ENCODE measurements at places on chromosomes 1 and 21. TPM values are rescaled to one million over a fixed set of nuclear protein-coding genes. Genes with fewer than 3 reads are reported as not detected.

HAPLN2 gene
- total RNA-seq: 19.0 TPM

DNA sequence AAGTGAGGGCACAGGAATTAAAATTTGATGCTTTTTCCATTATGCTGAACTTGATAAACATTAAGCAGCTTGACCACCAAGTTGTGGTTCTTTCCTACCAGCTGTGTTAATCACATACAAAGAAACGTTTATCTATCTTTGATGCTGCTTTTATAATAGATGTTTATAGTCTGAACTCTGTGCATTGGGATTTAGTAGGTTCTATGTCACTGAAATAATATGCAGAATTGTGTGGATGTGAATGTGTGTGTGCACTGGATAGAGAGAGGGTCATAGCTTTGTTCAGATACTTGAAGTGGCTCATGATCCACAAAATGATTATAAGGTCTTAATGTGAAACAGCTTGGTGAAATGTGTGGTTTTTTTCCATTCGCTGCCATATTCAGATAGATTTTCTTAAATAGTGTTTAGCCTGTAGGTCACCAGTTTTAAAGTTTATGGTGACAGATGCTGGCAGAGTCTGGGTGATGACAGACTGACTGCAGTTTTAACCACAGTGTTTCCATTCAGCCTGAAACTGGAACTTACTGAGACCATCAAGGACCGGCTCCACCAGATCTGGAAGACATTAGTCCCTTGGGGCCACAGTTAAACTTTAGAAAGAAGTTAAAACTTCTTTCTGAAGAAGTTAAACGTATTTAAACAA is 10.2 kb downstream of the DDI2 start:
- no peak for DNase-seq

DNA sequence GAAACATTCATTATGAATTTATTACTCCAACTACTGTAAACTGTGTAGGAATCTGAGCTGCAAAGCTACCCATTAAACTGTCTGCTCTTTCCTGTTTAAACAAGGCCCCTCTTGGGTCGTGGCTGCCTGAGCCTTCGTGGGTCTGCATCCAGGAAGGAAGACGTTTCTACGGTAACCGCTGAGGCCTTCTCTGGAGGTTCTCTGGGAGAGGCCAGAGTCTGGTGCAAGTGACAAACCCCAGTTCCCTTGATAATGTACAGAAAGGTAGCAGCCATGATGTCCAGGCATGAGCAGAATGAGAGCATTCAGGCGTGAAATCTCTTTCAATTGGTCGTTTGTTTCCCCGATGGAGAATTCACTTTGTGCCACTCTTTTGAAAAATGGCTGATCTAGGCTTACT is 350.2 kb downstream of the PLPP3 start:
- DNase-seq: no peak

DNA sequence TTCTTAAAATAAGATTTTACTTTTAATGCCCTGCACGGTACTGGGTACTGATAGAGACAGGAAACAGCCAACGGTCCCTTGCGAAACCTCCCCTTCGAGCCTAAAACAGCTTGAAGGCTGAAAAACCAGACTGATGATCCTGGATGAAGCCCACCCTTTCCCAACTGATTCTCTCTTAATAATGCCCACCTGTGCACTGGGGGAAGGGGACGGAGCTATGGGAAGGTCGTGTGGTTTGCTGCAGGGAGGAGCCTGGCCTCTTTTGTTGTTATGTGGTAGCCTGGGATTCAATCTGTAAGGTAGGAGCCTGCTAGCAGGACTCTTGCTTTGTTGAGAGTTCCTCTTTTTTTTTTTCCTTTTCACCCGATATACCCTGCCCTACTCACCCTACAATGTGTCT is 25.6 kb downstream of the SAMSN1 start:
- peak; percentile 5 for DNase-seq

GBP6 gene
- total RNA-seq: not detected

DYNLT5 gene
- 13.2 TPM for total RNA-seq

- DNase-seq: no peak
Observed at GRCh38 chr1:40423264-40423642, 27.0 kb upstream of the ZFP69B start.

AMIGO1 gene
- 11.2 TPM for total RNA-seq

KCNQ4 gene
- total RNA-seq: 3.7 TPM

GRCh38 chr21:43727519-43728153 is 8.7 kb downstream of the PDXK start:
- DNase-seq: no peak

DNA sequence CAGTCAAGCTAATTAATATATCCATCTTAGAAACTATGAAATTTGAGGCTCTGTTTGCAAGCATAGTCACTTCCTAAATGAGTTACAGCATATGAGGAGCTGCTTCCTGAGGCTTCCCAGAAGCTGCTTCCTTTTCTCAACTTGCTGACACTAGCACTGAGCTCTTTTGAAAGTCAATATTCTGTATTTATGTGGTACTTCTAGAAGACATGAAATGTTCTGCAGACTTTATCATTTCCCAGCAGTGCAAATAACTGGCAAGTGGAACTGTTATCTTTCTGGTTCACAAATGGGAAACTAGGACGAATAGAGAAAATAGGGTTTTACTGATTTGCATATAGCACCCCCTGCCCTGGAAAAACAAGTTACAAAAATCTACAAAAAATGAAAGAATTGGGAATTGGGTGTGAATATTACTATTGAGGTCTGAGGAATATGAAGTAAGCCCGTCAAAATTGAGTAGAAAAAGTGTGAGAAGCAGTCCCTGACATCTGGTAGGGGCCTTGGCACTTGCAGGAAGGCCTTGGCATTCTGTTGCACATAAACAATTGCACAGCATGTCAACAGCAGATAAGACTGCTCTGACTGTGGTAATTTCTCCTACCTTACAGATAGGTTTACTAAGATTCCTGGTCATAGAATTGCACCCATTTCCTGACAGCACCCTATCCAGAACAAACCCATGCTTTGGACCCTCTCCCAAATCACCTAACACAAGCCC is 7.1 kb downstream of the GIPC2 start:
- DNase-seq: no peak

- no peak for DNase-seq
Observed at GRCh38 chr1:32318127-32318869, 17.7 kb downstream of the MARCKSL1 start.

DNA sequence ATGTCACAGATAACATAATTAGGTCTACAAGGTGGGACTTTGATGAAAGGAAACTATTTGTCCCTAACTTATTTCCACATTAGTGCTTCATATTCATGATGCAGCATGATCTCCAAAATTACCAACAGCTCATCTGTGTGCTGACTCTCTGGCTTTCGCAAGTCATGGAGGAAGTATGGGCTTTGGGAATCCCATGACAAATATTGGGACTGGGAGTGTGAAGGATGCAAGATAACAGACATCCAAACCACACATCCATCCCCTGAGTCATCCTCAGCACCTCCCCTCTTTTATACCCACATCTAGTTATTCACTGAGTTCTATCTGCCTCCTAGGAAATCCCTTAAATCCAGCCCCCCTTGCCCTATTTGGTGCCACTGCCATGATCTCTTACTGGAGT is 102.8 kb upstream of the COL24A1 start:
- peak; percentile 48 for DNase-seq

COL8A2 gene
- total RNA-seq: 0.11 TPM

GRCh38 chr1:1609822-1610485 is 5.3 kb upstream of the MIB2 start:
- DNase-seq: no peak

- DNase-seq: peak; percentile 26
Observed at GRCh38 chr1:216815260-216816131, 92.3 kb upstream of the ESRRG start.

- no peak for DNase-seq
Observed at GRCh38 chr1:110961902-110962301, 1.8 kb downstream of the LRIF1 start.

CHIA gene
- total RNA-seq: not detected

OR2G6 gene
- not detected for total RNA-seq

- no peak for DNase-seq
Observed at GRCh38 chr21:44901391-44902074, 19.2 kb downstream of the ITGB2 start.

GRCh38 chr1:235933017-235933765 is 66.5 kb upstream of the LYST start:
- no peak for DNase-seq

GRCh38 chr1:65688848-65689247 is 103.8 kb upstream of the PDE4B start:
- peak; percentile 38 for DNase-seq

GRCh38 chr1:150610576-150610975 is 18.8 kb downstream of the ENSA start:
- DNase-seq: no peak

GRCh38 chr1:228542376-228542775 is 55.2 kb downstream of the RNF187 start:
- DNase-seq: no peak

GRCh38 chr1:217091561-217091960 is 368.3 kb upstream of the ESRRG start:
- no peak for DNase-seq

TINAGL1 gene
- total RNA-seq: 10.3 TPM

DNA sequence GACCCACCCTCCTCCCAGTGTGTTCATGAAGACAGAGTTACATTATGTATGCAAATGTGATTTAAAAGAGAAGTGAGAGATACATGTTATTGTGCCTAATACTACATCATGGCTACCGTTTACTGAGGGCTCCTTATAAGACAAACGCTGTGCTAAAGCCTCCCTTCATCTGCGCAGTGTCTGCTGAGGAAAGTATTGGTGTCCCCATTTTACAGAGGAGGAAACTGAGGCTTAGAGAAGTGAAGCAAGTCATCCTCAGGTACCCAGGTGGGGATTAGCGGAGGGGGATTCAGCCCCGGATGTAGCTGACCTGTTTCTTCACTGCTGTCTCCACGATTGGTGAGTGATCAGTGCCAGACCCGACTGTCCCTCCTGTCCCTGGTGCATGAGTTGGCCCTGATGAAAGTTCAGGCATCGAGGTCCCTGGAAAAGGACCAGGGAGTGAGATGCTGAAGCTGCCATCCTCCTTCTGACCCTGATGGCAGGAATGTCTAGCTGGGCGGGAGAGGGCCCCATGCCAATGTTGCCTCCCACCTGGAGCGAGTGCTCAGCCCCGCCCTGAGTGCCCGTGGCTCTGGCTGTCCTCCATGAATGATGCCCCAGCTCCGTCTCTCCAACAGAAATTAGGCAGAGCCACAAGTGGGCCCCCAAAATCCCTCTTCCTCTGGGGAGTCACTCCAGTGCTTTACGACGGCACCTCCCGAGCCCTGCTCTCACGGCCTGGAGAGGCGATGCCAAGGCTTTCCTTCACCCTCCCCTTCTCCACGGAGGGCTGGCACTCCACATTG is 204.7 kb downstream of the KAZN start:
- no peak for DNase-seq

GRCh38 chr1:34262023-34262853 is 85.5 kb downstream of the C1orf94 start:
- no peak for DNase-seq

DNA sequence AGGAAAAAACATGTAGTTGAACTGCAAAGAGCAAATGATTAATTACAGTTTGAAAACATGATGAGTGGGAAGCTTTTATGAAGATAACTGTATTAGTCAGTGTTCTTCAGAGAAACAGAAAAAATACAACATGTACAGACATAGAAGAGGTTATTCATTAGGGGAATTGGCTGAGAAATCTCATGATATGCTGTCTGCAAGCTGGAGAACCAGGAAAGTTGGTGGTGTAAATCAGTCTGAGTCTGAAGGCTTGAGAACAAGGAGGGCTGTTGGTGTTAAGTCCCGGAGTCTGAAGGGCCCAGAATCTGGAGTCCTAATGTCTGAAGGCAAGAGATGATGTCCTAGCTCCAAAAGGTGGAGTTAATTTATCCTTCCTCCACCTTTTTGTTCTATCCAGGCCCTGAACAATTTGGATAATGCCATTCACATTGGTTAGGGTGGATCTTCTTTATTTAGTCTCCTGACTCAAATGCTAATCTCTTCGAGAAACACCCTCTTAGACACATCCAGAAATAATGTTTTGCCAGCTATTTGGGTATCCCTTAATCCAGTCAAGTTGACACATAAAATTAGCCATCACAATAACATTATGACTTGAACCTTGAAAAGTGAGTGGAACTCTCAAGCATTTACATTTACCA is 672.9 kb upstream of the PTBP2 start:
- DNase-seq: no peak

GJA5 gene
- 25.8 TPM for total RNA-seq

- no peak for DNase-seq
Observed at GRCh38 chr21:36948686-36949085, 17.8 kb downstream of the HLCS start.

DNA sequence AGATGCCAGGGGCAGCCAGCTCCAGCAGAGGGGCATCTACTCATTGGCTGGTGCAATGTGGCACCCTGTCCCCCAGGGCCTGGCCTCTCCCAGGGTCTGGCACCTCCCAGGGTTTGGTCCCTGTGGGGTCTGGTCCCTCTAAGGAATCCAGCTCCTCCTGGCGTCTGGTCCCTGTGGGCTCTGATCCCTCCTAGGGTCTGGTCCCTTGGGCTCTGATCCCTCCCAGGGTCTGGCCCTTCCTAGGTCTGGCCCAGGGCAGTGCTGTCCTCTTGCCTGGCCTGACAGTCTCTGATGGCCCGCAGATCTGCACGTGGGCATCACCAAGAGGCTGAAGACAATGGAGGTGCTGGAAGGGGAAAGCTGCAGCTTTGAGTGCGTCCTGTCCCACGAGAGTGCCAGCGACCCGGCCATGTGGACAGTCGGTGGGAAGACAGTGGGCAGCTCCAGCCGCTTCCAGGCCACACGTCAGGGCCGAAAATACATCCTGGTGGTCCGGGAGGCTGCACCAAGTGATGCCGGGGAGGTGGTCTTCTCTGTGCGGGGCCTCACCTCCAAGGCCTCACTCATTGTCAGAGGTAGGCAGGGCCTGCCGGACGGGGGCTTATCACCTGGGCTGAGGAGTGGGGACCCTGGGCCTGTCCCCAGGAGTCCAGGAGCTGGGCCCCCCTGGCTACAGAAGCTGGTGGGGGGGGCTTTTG is 73.9 kb downstream of the OBSCN start:
- no peak for DNase-seq

- no peak for DNase-seq
Observed at GRCh38 chr1:9538669-9539164, 548 bp upstream of the SLC25A33 start.

DNA sequence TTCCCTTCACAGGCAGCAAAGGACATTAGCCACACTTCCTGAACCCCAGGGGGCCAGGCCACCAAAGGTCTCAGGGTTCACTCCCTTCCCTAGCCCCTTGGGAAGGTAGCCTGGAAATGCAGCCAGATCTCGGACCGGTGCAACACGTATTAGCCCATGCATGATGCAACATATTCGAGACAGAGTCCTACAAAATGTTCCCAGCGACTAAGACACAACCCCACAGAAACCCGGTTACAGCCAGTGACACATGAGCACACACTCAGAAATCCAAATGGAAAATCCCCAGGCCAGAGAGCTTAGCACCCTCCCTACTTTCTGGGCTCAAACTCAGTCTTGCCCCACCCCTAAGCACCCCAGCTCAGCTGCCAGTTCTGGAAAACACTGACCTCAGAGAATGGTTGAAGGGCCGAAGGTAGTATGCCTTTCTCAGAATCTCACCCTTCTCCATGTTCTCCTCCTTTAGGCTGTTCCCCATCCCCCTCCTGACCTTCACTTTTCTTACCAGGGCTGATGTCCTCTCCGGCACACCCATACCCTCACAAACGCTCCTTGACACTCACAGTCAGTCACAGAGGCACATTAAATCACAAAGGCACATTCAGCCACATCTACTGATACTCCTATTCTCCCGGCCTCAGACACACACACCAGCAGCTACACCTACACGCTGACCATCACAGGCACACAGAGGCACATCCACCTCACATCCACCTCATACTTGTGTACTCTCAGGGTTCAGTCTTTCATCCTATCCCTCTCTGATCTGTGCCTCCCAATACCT is at the start of gene TSPAN1:
Gene TSPAN1 (plus strand): TSS at position 640 of the 784 bp plus-strand sequence. CDS start 6,021 bp downstream, outside the sequence.
- no peak for DNase-seq

GRCh38 chr21:45104560-45104959 is 30.2 kb downstream of the ADARB1 start:
- no peak for DNase-seq

GRCh38 chr1:153610334-153610733 is 2.6 kb downstream of the S100A16 start:
- DNase-seq: no peak
